ENCODE measurements at places on chromosomes 12 and 14.

GRCh38 chr12:92403210-92404175 lies 257.8 kb upstream of the BTG1 start:
- no peak for DNase-seq

DNA sequence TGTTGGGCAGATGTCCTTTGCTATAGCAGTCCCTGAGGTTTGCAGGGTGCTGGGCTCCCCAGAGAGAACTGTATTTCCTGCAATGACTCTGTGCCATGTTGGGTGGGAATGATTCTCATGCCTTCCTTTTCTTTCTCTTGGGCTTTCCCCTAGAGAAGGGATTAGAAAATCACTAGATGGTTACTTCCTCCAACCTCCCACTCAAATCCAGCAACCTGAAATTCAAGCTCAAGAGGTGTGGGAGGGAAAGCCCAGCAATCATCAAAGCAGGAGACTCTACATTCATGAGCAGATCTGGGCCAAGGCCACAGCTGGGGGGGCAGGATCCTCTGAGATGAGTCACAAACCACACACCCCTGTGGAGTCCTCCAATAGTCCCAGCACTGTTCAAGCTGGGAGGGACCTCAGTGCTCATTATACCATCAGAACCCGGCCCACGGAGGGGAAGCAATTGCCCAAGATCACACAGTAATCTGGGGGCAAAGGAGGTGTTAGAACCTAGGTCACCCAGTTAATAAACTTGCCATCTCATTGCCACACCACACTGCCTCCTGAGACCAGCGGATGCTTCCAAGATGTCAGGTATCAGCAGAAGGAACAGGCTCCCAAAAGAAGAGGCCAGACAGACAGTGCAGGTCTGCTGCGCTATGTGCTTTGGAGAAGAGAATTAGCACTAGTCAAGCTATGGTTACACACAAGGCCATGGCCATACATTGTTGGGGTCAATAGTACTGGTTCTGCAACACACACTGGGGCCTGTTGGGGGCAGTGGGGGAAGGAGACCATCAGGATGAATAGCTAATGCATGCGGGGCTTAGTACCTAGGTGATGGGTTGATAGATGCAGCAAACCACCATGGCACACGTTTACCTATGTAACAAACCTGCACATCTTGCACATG lies 65.7 kb downstream of the TTC9 start:
- no peak for DNase-seq

GRCh38 chr14:96445844-96446710 lies 54.1 kb downstream of the AK7 start:
- no peak for DNase-seq

DNA sequence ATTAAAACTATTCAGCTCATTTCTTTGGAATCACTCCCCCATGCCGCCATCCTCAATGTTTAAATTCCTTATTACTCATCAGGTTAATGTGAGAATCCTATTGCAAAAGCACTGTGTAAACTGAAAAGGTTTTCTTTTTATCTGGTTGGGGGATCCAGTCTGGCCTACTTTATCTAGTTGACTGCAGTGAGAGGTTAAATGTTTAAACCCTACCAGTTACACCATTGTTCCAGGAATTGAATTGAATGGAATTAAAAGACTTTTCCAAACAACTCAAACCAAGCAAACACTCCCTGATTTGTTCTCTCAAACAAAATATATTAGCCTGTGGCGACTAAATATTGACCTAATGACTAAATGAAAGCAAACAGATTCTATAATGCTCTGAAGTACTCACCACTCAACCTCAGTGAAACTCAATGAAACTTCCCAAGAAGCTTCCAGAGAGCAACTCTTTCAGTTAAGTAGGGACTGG lies 100.5 kb downstream of the VEZT start:
- DNase-seq: no peak

GRCh38 chr14:101471723-101472517 lies 89.4 kb upstream of the DIO3 start:
- no peak for DNase-seq

DNA sequence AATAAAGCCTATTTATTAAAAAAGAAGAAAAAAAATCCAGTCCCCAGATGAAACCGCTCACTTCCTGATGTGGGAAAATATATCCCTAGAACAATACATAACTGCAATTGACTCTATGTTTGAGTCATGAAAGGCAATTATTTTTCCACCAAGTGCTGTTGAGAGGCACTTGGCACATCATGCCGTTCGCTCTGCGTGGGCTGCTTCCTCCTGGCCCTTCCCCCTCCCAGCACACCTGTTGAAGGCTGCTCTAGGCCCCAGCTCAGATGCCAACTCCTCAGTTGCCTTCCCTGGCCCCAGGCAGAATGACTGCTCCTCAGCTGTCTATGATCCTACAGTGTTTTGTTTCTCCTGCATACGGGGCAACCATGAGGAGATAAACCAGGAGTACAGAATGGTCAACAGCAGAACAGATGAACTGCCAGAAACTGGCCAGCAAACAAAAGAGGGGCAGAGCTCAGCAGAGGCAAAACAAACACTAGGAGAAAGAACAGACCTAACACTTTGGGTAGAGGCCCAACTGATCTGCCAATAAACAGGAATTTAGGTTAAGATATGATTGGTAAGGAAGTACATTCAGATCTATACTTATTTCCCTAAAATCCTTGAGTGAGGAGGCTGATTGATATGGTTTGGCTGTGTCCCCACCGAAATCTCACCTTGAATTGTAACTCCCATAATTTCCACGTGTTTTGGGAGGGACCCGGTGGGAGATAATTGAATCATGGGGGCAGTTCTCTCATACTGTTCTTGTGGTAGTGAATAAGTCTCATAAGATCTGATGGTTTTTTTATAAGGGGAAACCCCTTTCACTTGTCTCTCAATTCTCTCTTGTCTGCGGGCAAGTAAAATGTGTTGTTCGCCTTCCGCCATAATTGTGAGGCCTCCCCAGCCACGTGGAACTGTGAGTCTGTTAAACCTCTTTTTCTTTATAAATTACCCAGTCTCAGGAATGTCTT lies 58.6 kb downstream of the SLC38A1 start:
- peak; percentile 69 for DNase-seq

- DNase-seq: no peak
These were observed 167.5 kb downstream of the KCNC2 start for GRCh38 chr12:75042125-75042524.

- DNase-seq: no peak
These were observed 5.5 kb downstream of the DUSP6 start for GRCh38 chr12:89346741-89347324.

DNA sequence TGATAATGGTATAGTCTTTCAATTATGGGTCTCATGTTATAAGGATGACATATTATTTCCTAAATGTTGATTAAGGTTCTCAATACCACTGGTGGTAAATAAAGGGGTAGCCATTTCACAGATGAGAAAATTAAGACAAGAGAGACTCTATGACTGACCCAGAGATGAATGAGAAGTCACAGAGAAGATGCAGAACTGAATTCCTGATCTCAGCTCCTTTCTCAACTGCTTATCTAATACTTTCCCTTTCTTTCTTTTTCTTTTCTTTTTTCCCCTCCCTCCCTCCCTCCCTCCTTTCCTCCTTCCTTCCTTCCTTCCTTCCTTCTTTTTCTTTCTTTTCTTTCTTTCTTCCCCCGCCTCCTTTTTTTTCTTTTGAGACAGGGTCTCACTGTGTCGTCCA lies 8.3 kb upstream of the PTGR2 start:
- no peak for DNase-seq

GRCh38 chr12:91562476-91562875 lies 379.9 kb upstream of the DCN start:
- no peak for DNase-seq

- DNase-seq: no peak
These were observed 479 bp downstream of the KDM5A start for GRCh38 chr12:388541-389141.

GRCh38 chr12:2287589-2287988 lies 234.8 kb downstream of the CACNA1C start:
- no peak for DNase-seq

DNA sequence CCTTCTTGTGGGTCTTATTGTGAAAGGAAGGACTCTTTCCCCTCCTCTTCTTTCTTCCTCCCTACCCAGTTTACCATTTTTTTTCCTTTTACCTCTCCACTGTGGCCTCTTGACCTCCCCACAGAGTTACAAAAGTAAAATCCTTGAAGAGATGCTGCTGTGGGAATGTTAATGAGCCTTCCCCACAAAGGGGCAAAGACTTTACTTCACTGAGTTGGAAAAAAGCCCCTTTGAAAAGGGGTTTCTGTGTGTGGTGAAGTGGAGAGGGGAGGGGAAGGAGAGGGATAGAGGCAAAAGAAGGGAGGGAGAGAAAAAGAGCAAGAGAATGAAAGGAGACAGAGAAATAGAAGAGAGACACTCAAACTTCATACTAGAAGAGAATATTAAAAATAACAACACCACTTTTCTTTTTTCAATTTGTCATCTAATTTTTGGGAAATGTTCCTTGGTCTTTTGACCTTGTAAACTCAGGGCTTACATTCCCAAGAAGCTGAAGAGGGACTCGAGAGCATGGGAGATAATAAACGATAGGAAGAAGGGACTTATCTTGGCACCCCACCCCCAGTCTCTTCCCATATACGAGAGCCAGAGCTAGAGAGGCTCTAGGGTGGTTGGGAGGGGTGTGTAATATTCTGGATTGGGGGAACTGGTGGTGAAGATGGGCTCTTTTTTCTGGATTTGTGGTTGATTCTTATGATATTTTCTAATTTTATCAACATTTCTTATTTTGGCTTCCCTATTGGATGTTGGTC lies 13.2 kb upstream of the SALL2 start:
- DNase-seq: no peak

DNA sequence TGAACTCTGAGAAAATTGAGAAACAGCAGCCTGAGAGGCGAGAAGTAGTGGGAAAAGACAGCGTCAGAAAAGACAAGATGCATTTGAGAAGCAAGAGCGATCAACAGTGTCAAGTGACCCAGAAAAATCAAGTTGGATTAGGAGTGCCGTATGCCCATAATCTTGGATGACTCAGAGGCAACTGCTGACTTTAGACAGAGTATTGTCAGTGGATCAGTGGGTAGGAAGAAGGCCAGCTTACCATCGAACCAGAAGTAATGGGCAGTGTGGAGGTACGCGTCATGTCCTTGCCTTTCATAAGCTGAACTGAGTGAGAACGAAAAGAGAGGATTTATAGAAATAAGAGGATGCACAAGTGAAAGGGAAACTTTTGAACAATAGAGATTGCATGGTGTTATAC lies 151.0 kb upstream of the NAV3 start:
- DNase-seq: no peak

- DNase-seq: no peak
These were observed 30.3 kb downstream of the PDE3A start for GRCh38 chr12:20398686-20399085.

GRCh38 chr12:108822497-108823205 lies 34.7 kb downstream of the SSH1 start:
- no peak for DNase-seq

DNA sequence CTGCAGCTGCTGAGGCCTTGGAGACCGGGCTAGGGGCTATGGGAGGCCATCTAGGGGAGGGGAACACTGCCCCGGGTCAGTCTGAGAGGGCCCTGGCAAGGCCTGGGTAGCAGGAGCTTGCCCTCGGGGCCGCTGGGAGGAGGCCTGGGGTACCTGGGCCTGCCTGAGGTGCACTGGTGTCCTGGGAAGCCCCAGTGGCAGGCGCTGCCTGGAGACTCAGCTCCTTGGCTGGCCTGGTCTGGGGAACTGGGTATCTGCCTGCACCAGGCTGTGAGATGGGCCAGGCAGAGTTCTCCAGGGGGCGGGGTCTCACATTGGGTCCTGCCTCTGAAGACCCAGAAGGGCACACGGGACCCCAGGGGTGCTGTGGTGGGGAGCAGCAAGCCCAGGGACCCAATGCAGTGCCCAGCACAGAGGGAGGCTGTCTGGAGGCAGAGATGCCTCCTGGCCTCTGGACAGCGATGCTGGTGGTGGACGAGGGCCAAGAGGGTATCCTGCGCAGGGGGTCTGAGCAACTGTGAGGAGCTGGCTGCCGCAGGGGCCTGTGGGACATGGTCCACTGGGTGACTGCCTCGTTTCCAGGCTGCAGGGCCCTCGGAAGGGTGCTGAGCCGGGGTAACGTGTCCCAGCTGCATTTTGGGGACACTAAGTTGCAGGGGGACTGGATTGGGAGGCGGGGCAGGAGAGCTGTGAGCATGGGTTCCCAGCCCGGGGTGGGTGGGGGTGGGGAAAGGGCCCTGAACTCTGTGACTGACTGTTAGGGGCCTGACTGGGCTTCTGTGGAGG lies 7.4 kb upstream of the MTA1 start:
- DNase-seq: no peak

GRCh38 chr14:21015312-21015711 lies 9.5 kb downstream of the NDRG2 start:
- DNase-seq: no peak

GRCh38 chr14:39974036-39974435 lies 541.8 kb upstream of the FBXO33 start:
- DNase-seq: no peak

- DNase-seq: no peak
These were observed 1.9 kb upstream of the MTA1 start for GRCh38 chr14:105417690-105418121.

DNA sequence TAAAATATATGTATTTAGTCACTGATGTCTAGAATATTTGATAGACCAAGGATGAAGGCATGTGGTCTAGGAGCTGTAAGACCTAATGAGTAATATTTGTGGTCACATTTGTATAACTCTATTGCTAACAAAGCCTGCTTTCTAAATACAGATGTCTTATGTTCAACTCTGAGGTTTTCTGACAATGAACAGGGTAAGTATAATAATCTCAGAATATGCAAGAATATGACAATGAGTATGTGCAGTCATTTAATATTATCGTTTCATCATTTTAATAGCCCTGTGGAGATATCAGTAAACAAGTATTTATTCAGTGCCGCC lies 389.6 kb downstream of the LRIG3 start:
- no peak for DNase-seq

DNA sequence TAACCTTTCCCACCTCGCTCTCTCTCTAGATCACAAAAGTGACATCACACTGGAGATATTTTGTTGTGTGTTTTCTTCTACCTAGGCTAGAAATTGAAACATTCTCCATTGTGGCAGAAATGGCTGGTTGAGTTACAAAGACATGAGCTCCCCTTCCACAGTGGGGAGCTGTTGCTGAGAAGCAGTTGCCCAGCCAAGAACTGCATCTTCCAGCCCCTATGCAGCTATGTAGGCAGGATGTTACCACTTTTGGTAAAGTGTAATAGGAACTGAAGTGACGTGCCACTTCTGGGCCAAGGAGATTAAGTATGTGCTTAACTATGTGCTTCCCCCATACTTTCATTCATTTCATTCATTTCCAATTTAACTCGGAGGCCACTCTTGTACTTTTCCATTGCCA lies 138.7 kb upstream of the E2F7 start:
- DNase-seq: no peak

DNA sequence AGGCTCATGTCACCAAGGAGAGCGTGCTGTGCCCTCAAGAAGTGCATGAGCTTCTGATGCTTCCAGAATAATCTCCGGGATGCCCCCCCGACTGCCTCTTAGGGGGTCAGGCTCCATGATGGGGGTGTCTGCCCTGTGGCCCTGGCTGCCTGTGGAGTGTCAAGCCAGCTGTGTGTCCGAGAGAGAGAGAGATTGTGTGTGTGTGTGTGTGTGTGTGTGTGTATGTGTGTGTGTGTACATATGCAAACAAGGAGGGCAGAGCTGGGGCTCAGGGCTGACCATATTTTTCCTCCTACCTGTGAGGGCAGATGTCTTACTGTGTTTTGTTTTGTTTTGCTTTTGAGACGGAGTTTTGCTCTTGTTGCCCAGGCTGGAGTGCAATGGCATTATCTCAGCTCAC lies 5.6 kb upstream of the ALDH2 start:
- no peak for DNase-seq

GRCh38 chr12:88472775-88473174 lies 107.5 kb downstream of the KITLG start:
- DNase-seq: no peak

- no peak for DNase-seq
These were observed 1.7 kb upstream of the ANKRD33 start for GRCh38 chr12:51886021-51886710.

All from NCI-H1436 treated with DMSO at 0.1 percent for 48 hours (cell line).